D721Med (cell line): ENCODE measurements at places on chromosomes 16 and 17.

DNA sequence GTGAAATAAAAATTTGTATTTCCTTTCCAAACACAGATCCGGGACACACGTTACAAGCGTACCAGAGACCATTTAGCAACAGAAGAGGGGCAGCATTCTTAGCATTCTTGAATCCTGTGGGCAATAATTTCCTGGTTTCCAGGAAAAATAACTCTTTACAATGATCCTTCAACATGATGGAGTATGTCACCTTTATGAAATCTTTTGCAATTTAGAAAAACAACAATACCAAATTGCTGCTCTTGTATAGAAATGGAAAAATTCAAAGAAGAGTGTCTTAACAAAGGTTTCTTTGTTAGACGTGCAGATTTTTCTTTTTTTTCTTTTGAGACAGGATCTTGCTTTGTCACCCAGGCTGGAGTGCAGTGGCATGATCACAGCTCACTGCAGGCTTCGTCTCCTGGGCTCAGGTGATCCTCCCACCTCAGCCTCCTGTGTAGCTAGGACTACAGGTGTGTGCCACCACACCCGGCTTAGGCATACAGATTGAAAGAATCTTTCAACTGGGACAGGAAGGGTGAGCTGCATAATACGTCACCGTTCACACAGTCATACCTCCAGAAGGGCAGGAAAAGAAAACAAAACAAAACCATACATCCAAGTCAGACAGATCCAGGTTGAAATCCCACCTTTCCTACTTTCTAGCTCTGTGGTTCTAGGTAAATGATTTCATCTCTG is 10.8 kb upstream of the GCSH start:
- no peak for DNase-seq

DNA sequence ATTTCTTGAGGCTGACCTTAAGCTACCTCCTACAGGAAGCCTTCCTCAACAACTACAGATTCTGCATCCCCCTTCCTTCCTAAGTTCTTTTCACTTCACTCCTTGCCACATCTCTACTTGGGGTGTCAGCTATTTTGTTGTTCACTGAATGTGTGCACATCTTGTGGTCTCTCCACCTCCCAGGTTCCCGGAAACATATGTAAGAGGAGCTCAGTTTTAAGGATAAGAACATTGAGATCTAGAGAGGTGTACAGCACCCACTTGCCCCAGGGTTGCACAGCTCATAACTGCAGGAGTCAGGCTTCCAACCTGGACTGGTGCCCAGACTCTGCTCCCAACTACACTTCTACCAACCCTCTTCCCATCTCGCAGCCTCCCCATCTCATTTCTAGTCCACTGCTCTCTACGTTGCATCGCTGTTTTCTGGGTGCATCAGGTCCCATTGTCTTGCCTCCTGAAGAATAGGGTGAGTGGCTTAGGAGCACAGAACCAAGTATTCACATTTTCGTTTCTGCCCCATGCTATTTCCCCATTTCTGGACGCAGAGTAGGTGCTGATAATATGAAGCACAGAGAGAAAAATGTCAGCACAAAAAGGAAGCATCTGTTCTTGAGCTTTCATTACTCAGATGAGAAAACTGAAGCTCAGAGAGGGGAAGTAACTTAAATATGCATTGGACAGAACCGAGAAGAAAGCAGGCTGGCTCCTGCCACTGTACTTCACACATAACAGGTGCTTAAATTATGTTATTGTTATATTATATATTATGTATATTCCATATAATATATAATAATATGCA is 292.0 kb upstream of the CCL2 start:
- DNase-seq = no peak

DNA sequence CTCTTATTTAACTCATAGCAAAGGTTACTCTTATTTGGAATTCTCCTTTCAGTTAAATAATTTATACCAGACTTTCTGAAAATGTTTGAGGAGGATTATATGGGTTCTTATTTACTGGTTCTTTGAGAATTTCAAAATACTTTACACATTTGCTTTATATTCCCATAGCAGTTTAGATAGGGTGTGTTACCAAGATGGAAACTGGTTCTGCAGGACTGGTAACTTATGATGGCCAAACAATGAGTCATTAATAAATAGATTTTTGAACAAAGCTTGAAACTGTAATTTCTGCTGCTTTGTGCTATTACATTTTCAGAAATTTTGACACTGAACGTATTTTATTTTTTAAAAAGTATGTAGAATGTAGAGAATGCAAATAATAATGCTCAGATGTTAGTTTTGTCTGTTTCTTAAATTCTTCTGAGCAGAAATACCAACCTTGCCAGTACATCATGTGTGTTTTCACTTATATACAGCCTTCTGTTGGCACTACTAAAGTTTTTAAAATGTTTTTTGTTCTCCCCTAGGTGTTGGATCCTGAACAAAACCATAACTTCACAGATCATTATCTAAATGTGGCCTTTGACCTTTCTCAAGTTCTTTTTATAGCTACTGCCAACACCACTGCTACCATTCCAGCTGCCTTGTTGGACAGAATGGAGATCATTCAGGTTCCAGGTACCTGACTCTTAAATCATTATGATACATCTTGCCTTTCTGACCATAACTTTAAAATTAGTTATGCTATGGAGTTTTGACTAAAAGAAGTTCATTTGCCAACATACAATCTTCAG is 48.3 kb upstream of the ABCC11 start:
- DNase-seq = no peak

GRCh38 chr16:67247192-67248072 is at the start of gene FHOD1:
FHOD1 (minus strand) TSS chr16:67247481; CDS start chr16:67247410, 71 bp downstream.
- DNase-seq = peak; percentile 32

GRCh38 chr17:32777436-32777835 is 99.5 kb downstream of the MYO1D start:
- no peak for DNase-seq

DNA sequence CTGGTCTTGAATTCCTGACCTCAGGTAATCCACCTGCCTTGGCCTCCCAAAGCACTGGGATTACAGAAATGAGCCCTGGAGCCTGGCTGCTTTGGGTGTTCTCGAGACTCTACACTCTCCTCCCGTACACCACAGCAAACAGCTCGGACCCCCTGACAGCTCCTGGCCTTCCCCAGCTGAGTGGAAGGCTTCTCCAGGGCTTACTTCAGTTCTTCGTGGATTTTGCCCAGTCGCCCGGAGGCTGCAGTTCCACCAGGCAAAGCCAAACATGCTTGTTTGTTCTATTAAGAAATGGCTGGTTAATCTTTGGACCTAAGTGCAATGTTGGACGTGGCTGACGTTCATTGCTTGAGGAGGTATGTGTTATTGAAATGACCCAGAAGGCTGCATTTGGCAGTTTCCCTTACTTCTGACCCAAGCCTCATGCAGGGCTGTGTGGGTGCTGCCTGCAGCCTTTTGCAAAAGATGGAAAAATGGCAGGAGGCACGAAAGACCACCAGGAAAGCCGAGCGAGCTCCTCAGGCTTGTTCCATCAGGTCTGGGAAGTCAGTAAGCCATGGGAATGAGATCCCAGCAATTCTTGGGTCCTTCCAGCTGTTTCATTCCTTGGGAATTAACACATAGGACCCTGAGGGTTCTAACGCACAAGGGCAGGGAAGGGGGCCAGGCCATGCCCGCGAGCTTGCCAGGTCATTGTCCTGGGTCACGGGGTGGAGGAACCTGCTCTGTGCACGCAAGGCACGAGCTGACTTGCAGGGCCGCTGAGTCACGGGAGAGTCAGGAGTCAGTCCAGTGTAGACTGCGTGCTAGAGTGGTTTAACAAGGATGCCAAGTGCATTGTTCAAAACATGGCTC is 23.9 kb upstream of the KLHDC4 start:
- no peak for DNase-seq
